T-helper 17 cell (primary cell): ENCODE measurements at places on chromosomes 6 and 20.

DNA sequence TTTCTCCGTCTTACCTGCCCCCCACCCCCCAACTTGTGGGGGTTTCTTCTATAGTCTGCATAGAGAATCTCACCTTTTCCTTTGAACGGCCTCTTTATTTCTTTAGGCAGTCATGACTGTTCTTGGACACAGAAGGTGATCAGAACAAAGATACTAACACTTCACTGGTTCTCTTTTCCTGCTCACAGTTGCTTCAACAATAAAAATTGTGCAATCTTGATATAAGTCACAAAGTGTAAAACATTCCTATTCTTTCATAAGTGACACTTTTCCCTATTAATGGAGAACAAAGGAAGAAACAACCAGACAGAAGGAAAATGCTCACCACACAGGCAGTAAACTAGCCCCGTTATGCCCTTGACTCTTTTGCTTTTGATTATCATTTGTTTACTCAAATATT is 238.4 kb upstream of the QKI start:
- no peak for DNase-seq

GRCh38 chr6:139262519-139263300 is 29.1 kb downstream of the TXLNB start:
- no peak for DNase-seq

DNA sequence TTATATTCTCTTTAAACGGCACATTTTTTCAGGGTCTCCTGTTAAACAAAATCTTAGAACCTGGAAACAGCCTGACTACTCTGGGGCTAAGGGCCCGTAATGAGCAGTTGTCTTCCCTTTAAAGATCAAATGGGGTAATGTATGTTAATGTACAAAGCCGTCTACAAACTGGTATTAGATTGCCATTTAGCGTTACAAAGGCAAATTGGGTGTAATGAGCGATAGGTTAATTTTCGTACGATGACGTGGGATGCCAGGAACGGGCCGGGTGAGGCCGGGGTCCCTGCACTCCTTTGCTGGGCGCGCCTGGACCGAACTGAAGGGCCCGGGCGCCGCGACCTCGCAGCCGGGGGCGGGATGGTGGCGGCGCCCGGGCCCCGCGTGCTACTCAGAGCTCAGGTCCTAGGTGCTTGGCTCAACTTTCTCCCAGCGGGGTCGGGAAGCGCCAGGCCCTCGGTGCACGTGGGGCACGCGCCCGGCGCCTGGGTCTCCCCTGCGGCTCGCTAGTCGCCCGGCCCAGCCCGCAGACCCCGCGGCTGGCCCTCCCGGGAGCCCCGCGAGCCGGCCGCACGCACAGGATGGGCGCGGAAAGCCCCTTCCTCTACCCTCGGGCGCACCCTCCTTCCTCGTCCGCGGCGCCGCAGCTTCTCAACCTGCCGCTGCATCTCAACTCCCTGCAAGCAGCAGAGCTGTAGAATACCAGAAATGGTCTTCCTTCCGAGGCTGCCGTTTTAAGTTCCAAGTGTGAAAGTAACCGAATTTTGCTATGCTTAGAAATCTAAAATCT is 5.9 kb downstream of the NKX2-4 start:
- DNase-seq, result no peak

GRCh38 chr6:167588920-167589614 is 237.6 kb upstream of the AFDN start:
- DNase-seq, result no peak

- DNase-seq, result no peak
Measured at GRCh38 chr6:68639211-68639610, 4.1 kb downstream of the ADGRB3 start.

- no peak for DNase-seq
Measured at GRCh38 chr6:35722121-35722761, 14.6 kb upstream of the ARMC12 start.

DNA sequence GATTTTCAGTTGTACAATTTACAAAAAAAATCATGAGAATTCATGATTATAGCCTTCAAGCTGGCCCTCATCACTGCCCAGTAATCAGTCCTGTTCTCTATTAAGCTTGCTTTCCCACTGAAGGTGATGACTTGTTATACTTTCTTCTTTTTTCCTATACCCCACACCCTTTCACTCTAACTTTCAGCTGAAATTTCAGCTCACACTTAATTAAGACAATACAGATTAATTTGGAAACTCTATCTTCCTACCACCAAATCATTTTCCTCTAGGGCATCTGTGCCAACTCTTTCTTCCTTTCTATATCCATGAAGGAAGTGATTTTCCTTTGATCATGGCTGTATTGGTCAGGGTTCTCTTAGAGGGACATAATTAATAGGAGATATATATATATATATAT is 449.9 kb downstream of the CD109 start:
- DNase-seq, result no peak

GRCh38 chr6:129329678-129330077 is 380.3 kb downstream of the ARHGAP18 start:
- DNase-seq, result no peak

DNA sequence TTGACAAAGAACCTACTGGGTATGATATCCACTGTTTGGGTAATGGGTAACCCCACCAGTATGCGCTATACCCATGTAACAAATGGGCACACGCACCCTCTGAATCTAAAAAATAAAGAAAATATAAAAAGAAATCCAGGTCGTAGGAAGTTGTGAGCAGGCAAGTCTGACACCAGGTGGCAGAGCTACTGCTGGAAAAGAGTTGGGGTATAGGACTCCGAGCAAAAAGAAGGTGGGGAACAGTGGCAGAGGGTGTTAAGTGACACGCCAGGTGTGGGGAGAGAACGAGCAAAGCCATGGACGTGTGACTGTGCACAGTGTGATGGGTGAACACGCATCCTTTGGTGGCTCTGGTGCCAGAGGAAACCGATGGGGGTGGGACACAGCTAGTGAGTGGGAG is 46.7 kb downstream of the NOX3 start:
- DNase-seq, result no peak

DNA sequence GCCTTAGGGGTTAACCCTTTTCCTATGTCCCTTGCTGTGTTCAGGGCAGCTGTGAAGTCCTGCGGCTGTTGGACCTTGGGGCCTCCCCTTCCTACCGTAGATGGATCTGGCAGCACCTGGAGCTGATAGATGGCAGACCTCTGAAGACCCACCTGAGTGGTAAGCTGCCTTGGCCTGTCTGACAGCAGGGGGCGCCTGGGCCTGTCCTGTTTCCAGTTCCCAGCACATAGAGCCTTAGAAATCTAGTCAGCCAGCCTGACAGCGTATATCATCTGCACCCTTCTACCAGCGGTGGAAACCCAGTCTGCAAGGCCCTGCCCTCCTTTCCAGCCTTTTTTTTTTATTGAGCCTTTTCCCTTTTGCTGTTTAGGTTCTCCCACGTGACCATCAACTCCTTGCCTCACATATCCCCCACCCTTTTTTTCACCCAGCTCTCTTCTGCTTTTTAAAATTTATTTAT is 26.6 kb downstream of the CNBD2 start:
- peak; percentile 72 for DNase-seq

GRCh38 chr20:9160331-9160730 is 91.4 kb downstream of the PLCB4 start:
- no peak for DNase-seq

- DNase-seq, result no peak
Measured at GRCh38 chr6:47471911-47472310, 5.7 kb upstream of the CD2AP start.
